ENCODE measurements at places on chromosomes 2 and 18.

- no peak for DNase-seq
These were observed 243.2 kb upstream of the HDAC4 start for GRCh38 chr2:239644011-239644410.

GRCh38 chr2:109288544-109289368, 159.8 kb downstream of the SH3RF3 start:
- DNase-seq, result no peak

DNA sequence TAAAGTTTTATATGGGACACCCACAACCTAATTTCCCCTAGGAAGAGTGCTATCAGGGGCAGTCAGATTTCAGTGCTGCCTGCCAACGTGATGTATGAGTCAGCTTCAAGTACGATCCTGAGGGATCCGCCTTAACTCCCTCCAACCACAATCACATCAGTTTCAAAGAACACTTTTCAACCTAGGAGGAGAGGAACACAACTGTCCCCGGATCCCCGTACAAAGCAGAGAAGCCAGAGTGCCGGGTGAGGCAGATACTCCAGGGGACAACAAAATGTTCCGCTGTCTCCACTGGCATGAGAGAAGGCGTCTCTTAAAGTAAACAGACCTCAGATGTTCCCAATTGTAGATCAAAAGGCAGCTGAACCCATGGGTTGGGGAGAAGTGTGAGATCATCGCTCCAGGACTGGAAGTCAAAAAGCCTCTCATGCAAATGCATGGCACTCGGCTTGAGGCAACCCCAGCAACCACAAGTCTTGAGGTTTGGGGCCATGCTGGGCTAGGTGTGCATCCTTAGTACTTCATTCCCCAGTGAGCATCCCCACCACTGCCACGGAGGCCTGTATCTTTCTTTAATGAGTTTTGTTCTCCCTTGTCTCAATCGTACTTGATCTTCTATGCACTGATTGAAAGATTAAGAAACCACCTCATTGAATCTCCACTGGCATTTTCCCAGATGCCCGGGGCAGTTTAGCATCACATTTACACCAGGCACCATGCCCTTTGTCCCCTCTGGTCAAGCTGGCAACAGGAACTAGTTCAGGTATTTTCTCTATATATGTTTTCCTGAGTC, 91.0 kb upstream of the CCBE1 start:
- DNase-seq, result no peak

DNA sequence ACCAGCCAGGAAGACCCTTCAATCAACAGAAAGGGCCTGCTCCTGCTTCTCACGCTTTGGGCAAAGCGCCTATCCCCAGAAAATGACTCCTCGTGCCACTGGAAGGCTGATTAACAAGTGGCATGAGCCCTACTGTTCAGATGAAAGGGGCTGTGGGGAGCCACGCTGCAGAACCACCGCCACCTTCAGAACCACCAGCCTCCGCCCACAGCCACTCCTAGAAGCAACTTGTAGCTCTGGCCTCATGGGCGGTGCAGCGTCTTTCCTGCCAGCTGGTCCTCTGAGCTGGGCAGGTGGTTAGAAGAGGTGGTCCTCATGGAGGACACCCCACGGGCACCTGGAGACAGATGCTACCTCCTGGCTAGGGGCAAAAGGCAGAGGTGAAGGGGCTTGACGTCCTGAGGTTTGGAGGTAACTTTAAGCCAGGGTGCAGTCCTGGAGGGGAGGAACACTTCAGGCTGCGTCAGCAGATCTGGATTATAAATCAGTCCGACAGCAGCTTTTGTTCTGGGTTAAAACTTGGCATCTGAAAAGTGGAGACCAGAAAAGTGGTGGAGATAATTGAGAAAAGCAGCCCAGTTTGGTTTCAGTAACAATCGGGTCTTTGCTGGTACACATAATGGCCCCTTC, 861 bp upstream of the SEMA4C start:
- DNase-seq, result no peak

GRCh38 chr2:210072922-210073509, 70.6 kb downstream of the RPE start:
- DNase-seq, result peak; percentile 17

DNA sequence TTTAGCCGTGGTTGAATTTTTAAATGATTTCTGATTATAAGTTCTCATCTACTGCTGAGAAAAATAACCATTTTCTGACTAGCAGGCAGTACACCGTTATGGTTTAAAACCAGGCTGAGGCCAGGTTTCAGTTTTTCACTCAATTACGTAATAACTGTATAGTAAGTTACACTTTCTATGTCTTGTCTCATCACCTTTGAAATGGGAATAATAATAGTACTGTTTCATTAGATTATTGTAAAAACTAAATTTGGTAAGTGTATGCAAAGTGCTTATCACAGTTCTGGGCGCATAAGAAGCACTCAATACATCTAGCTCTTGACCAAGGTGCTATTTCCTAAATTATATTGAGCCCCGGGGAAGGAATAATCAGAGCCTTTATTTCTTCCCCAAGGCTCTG, 76.8 kb downstream of the LIMS1 start:
- DNase-seq, result no peak

DNA sequence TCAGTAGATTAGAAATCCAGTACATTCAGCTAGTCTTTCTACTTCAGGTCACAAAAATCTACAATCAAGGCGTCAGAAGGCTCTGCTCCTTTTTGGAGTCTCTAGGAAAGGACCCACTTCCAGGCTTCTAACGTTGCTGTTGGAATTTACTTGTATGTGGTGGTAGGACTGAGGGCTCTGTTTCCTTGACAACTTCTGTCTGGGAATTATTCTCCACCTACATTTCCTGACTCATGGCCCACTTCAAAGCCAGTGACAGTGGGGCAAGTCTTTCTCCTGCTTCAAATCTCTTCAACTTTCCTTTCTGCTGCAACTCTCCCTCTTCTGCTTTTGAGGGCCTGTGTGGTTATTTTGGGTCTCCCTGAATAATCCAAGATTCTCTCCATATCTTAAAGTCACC, 10.4 kb upstream of the TMX3 start:
- no peak for DNase-seq

DNA sequence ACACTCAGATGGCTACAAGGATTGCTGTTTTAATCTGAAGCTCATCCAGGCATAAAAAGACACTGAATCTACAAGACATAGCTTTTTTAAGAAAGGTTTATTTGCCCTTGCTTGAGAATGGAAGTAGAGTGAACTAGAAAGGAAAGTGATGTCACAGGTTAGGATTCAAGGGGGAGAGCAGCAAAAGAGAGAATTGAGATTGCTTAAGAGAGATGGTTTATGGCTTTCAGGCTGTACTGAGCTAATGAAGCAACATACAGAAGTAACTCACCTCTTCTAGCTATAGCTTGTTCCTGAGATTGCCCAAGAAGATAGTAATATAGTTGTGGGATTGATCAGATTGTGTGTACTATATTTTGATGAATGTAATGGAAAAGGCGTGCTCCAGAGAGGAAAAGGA, 26.1 kb upstream of the ACVR2A start:
- DNase-seq, result no peak

- DNase-seq, result no peak
These were observed 217.1 kb upstream of the CYRIA start for GRCh38 chr2:16882706-16883105.

GRCh38 chr2:68774569-68775271, 40.1 kb downstream of the ARHGAP25 start:
- DNase-seq, result no peak

GRCh38 chr2:118031566-118031965, 17.7 kb upstream of the CCDC93 start:
- DNase-seq, result no peak

DNA sequence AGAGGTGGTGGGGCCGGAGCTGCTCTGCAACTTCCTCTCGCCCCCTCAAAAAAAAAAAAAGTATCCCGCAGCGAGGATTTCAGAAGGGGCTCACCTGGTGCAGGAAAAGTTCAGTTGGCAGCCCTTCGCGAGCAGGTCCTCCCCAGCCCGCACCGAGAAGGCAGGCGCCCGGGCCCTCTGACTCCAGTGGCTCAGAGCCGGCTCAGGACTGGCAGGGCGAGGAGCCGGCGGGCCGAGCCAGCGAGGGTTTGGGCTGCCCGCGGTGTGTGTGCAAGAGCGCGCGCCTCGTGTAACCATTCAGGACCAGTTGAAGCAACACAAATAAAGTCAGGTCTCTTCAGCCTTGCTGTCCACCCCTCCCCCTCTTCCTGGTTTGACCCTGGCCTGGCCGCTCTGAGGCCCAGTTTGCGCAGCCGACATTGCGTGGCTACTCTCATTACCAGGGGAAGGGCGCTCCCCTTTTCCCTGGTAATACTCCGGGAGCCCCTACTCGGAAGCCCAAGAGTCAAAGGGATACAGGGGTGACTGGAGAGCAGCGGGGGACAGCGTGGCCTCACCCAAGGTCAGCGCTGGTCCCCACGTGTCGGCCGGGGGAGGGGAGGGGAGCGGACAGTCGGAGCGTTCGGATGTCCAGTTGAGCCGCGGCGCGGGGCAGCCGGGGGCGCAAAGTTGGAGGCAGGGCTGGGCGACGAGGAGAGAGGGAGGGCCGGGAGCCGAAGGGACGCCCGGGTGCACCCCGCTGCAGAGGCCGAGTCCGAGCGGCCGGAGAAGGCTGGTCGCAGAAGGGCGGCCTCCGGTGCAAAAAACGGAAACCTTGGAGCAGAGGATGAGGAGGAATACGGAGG, 12.3 kb downstream of the EN1 start:
- no peak for DNase-seq

GRCh38 chr18:44924785-44925499, 244.3 kb downstream of the SETBP1 start:
- DNase-seq, result no peak

GRCh38 chr2:61619561-61619960, 81.4 kb upstream of the XPO1 start:
- no peak for DNase-seq

DNA sequence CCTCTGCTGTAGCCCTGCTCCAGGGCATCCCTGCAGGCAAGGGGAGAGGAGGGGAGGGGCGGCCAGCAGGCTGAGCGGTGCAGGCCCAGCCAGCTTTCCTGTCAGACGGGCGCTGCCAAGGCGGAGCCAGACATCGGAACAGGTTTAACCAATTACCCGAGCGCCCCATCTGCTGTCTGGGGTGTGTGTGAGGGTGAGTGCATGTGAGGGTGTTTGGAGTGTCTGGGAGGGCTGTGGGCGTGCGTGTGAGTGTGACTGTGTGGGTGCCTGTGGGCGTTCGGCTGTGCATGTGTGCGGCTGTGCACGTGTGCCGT, 20.0 kb downstream of the EMX1 start:
- peak; percentile 78 for DNase-seq

DNA sequence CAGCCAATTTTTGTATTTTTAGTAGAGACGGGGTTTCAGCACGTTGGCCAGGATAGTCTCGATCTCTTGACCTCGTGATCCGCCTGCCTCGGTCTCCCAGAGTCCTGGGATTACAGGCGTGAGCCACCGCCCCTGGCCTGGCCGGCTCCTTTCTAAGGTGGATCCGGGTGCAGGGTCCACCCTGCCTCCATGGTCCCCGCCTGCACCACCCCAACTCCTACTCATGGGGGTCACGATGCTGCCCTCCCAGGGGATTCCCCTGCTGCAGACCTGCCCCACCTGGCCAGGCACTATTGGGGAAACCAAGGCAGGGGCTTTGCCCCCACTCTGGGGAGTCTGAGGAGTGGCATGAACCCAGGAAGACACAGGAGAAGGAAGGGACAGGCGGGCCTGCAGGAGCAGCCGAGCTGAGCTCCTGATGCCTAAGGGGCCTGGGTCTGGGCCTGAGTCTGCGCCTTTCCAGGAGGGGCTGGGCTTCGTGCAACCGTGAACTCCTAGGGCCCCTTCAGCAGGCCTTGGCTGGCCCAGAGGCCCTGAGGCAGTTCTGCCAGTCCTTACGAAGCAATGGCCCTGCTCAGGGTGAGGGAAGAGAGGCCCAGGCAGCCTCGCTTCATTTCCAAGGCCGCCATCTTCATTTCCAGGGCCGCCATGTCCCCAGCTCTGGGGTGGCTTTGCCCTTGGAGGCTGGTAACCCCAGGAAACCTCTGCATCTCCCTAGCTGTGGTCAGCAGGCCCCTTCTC, 67.2 kb upstream of the SMAD7 start:
- DNase-seq, result no peak

- DNase-seq, result no peak
These were observed 33.7 kb downstream of the OTOF start for GRCh38 chr2:26444236-26444635.

GRCh38 chr18:24928301-24928878, 423.6 kb downstream of the ZNF521 start:
- DNase-seq, result no peak

DNA sequence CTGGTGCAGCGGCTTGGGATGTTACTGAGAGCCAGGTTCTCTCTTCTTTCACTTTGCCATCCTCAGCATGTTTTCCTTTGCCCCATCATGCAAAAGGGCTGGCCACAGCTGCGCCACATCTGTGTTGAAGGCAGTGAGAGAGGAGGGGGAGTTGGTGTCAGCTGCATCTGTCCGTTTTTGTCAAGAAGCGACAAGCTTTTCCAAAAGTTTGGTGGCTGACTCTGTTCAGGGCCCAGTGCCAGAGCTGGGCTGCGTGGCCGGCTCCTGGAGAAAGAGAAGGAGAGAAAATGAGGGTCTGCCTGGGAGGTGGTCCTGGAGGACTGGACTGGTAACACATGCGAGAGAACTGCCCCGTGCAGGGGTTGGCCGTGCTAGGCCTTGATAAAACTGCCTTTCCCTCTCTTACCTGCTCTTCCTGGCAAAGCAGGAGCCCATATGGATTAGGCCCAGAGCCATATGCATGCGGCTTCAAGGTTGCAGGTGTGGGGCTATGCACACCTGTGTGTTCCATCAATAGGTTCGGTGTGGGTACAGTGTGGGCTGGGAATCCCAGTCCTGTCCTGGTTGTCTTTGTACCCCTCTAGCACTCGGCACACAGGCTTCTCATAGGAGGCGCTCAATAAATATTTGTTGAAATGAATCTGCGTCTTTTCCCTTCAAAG, 9.0 kb downstream of the RNF144A start:
- no peak for DNase-seq

DNA sequence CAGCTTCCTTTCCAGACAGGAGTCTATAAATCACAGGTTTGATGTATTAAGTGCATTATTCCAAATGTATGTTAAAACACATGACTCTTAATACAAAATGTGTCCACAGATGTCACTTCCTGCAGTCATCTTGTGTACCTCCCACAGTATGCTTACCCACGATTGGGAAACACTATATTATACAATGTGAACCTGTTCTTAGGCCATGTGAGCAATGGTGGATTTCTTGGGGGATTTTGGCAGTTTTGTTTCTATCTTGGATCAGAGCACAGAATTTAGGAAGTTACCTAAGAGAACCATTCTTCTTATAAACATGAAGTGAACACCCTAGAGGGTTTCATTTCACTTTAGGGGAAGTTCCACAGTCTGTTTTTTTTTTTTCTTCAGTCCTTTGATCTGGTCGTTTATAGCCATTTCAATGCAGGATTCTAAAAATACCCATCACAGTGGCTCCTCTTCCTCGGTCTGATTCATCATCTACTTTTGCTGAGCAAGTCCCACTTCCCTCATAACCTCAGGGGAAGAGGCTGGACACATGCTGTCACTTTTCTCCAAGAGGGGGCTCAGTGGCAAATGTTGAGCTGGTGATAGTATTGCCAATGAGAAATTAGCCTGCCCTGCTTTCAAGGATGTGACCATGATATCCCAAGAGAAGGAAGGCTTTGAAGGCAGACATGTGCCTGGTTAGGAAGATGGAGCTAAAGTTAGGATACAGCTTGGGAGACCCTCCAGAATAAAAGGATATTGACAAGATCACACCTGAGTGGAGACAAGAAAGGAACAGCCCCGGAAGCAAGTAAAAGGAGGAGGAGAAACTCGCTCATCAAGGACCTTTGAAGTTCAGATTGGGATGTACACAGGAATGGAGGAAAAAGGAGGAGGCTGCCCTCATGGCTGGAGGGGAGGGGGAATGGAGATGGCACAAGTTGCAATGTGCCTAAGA, 22.6 kb downstream of the PLEK start:
- no peak for DNase-seq

- DNase-seq, result no peak
These were observed 14.9 kb upstream of the ZDBF2 start for GRCh38 chr2:206259376-206260187.

GRCh38 chr2:68726608-68727367, 7.8 kb upstream of the ARHGAP25 start:
- DNase-seq, result no peak

Data from NCI-H1694 (cell line).